ENCODE measurements at places on chromosomes 12 and 14. TPM values are rescaled to one million over a fixed set of nuclear protein-coding genes. Genes with fewer than 3 reads are reported as not detected.

DNA sequence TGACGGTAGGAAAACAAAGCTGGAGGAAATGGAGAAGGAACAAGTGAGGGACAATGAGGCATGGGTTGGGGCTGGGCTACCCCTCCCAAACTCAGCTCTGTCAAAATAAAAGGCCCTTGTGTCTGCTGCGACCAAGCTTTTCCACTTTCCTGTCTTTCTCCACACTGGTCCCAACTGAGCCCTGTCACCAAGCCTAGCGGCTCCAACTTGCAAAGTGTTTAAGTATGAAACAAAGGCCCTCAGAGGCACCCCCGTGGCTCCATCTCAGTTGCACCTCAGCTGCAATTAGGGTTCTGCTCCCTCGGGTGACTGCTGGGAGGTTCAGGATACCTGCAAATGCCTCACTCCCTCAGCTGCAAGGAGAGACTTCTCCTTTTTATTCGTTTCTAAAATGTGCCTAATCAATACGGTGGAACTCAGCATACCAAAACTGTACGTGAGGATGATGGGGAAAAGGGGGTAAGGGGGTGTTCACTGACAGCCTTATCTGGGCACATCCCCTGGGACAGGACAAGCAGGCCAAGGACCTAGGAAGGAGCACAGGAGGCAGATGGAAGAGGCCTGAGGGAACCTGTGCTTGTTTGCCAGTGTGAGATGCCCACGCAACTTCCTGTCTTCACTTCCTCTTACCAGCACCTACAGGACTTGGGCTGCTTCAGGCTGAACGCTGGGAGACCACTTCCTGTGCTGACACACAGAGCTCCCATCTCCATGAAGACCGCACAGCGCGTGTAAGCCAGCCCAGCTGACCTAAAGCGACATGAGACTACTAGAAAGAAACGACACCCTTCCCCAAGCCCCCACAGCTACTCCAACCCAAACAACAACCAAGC is 8.9 kb downstream of the VAMP1 start:
- no peak for DNase-seq

The COX8C gene
- total RNA-seq = not detected

The SDR9C7 gene
- total RNA-seq = 0.07 TPM

DNA sequence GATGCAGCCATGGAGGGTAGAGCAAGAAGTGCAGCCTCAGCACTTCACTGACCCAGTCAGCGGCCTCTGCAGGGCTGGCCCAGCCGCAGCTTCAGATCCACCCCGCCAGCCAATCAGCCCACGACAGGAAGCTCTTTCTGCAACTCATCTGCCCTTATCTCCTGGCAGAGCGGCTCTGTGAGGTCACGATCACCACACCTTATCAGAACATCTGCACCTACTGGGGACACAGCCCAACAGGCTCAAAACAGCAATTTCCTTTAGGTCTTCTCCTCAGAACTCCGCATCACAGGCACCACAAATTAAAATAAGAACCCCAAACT is 287.3 kb downstream of the BCL11B start:
- DNase-seq = no peak

The ZNF664 gene
- 58.2 TPM for total RNA-seq

DNA sequence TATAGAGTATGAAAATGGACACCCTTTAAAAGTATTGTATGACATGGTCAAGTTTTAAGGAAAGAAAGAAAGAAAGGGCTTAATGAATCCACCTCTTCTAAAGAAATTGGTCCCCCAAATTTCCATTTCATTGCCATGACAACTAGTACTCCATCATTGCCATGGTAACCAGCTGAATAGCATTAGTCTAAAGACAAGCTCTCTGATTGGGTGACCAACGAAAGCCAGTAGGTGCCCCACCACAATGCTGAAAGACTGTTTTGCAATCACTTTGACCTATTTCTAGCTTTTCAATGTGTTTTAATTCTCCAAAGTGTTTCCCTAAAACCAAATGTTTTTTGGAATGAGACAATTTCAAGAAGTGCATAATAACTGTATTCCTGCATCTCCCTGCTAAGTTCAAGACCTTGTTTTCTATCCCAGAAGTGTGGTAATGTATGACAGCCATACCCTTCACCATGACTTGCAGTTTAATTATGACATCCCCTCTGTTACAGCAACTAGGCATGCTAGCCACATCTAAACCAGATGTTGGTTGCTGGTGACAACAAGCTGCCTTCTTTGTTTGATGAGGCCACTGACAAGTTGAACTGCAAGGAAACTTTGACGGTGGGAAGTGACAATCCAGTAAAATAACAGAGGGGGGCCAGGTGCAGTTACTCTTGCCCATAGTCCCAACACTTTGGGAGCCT is 46.7 kb downstream of the KICS2 start:
- DNase-seq = no peak

GRCh38 chr14:58540749-58541632 is 96.8 kb upstream of the DACT1 start:
- no peak for DNase-seq

The JAG2 gene
- total RNA-seq = 27.4 TPM

DNA sequence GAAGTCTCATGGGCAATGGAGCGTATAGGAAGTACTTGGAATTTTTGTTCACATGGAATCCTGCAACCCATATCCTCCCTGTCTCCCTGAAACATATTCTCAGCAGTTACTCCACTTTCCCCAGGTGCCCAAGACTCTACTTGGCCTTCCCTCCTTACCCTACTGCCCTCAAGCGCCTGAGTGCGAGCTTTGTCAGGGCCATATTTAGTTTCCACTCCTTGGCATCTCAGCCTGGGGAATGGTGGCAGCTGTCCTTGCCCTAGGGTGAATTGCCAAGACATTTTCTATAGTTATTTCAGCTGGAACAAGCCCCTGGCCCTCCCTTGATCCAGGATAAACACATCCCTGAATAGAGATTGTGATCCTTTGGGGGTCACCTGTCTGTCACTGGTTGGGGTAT is 569.3 kb upstream of the LRFN5 start:
- DNase-seq = no peak

The SIX6 gene
- total RNA-seq = not detected

- no peak for DNase-seq
Measured at GRCh38 chr12:1920436-1920835, 2.0 kb upstream of the CACNA2D4 start.

GRCh38 chr12:16472631-16473030 is 125.2 kb downstream of the MGST1 start:
- no peak for DNase-seq

GRCh38 chr12:115990241-115990640 is 287.3 kb downstream of the MED13L start:
- no peak for DNase-seq

DNA sequence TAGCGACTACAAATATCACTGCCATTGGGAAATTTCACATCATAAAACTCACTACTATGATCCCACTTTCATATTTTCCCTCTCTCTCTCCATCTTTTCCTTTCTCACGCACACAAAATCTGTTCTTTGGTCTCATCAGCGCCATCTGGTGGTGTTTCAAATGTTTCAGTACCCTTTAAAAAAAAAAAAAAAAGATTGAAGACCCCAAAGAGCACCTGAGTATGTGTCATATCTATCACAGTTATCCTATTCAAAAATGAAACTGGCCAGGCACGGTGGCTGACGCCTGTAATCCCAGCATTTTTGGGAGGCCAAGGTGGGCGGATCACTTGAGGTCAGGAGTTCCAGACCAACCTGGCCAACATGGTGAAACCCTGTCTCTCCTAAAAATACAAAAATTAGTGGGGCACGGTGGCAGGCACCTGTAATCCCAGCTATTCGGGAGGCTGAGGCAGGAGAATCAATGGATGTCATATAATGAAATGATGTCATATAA is 72.4 kb downstream of the TTC9 start:
- DNase-seq = no peak

DNA sequence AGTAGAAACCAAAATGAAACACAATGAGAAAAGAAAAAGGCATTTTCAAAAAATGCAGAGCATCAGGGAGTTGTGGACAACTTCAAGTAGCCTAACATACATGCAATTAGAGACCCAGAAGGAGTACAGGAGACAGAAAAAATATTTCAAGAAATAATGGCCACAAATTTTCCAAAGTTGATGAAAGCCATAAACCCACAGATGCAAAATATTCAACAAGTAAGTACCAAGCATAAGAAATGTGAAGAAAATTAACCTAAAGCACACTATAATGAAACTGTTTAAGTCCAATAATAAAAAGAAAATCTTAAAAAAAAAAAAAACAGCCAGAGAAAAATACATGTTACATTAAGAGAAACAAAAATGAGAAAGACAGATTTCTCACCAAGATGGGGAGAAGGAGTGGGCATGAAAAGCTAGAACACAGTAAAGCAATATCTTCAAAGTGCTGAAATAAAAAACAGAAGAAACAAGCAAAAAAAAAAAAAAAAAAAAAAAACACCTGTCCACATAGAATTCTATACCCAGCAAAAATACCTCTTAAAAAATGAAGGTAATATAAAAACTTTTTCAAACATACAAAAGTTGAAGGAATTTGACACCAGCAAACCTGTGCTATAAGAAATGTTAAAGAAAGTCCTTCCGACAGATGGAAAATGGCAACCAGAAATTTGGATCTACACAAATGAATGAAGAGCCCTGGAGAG is 77.1 kb downstream of the PRKAB1 start:
- DNase-seq = no peak

- DNase-seq = no peak
Measured at GRCh38 chr12:58269476-58269875, 328.1 kb downstream of the ATP23 start.

The RACGAP1 gene
- 101 TPM for total RNA-seq

DNA sequence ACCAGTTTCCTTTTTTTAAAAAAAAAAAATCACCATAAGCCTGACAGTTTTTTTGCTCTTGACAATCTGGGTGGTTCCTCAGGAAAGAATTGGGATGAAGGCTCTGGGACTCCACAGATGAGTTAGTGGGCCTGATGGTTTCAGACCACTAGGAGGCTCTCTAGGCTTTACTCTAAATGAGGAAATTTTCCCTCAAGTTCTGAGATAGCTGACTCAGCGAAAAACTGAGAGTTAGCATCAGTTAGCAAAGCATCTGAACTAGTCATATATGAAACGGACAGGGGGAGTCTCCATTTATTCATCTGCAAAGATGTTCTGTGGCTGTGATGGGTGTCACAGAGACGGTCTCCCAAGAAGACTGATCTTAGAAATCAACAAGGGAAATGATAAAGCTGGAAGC is 314.3 kb upstream of the OR4E1 start:
- peak; percentile 22 for DNase-seq

- DNase-seq = no peak
Measured at GRCh38 chr14:88359500-88359899, 26.0 kb upstream of the SPATA7 start.

DNA sequence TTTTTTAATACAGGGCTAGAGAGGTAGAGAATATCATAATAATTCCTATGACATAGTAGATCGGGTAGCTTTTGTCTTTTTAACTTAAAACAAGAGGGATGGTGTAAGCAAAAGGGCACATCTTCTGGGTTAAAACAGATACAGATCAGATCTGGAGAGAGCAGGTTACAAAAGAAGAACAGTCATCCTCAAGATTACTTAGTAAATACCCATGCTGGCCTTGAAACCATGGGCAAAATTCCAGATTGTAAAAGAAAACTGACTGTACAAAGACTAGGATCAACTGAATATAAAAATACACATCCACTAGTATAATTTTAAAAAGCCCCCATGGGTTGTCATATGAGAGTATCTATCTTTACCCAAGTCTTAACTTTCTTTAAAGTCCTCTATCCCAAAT is 76.7 kb downstream of the MED13L start:
- DNase-seq = no peak

DNA sequence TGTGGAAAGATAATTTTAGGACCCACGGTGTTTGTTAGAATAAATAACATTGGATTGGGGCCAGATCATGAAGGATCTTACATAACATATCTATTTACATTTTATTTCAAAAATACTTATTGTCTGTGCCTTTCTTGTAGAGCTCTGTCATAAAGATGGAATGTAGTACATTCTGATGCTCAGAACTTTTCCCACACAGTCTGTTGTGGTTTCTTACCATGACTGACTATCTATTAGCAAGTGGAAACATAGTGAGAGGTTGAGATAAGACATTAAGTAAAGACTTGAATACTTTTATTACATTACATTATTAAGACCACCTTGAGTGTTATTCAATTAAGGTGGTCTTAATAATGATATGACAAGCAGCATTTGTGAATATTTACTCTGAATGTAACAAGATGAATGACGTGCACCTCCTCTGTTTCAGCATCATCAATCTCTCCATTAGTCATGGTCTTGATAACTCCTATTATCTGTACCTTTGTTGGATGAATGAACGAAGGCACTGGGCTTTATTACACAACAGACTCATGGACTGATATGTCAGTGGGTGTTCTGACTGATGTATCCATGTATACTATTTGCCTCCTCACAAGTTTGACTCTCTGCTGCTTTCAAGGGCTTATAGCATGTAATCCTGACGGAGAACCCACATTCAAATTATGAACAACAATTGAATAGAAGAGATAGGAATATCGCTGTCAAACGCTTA is 883.0 kb upstream of the FLRT2 start:
- peak; percentile 76 for DNase-seq

The NOVA1 gene
- 0.03 TPM for total RNA-seq

- no peak for DNase-seq
Measured at GRCh38 chr12:13088496-13088895, 15.0 kb downstream of the GSG1 start.

GRCh38 chr12:44875417-44875953 is 630 bp downstream of the NELL2 start:
- DNase-seq = no peak

- no peak for DNase-seq
Measured at GRCh38 chr12:96710127-96710745, 196.8 kb upstream of the NEDD1 start.

DNA sequence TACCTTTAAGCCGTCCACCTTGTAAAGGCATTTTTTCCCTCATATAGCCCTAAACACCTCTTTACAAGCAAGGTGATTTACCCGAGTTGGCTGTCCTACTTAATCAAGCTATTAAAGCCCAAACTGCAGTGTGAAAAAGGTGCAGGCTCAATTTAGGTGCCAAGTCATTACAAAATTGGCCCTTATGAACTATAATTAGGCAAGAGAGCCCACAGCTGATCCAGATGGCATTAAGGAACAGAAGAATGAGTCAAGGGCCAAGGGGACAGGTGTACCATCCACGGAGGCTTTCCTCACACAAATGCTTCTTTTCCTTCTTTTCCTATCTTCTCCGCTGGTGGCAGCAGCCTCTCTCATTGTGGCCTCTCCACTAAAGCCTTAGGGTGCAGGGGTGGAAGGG is 90.5 kb downstream of the TTC8 start:
- no peak for DNase-seq

GRCh38 chr12:3182426-3182825 is 105.2 kb downstream of the TSPAN9 start:
- DNase-seq = no peak

The RAB21 gene
- 44.1 TPM for total RNA-seq

DNA sequence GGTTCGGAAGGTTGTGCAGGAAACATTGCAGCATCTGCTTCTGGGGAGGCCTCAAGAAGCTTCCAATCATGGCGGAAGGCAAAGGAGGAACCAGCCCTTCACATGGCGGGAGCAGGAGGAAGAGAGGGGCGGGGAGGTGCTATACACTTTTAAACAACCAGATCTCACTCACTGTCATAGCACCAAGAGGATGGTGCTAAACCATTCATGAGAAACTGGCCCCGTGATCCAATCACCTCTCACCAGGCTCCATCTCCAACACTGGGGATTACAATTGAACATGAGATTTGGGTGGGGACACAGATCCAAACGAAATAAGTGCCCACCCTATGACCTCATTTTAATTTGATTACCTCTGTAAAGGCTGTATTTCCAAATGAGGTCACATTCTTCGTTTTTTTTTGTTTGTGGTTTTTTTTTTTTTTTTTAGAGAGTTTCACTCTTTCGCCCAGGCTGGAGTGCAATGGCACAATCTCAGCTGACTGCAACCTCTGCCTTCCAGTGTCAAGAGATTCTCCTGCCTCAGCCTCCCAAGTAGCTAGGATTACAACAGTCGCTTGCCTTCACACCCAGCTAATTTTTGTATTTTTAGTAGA is 11.4 kb upstream of the ORAI1 start:
- no peak for DNase-seq

The LHX5 gene
- 0.24 TPM for total RNA-seq

Data from foreskin keratinocyte (primary cell).